ENCODE measurements at places on chromosomes 1 and 21. TPM values are rescaled to one million over a fixed set of nuclear protein-coding genes. Genes with fewer than 3 reads are reported as not detected.
A peak's percentile ranks its signal among the peaks of the same experiment; 100 is the strongest.

USH2A gene
- total RNA-seq, result not detected

DNA sequence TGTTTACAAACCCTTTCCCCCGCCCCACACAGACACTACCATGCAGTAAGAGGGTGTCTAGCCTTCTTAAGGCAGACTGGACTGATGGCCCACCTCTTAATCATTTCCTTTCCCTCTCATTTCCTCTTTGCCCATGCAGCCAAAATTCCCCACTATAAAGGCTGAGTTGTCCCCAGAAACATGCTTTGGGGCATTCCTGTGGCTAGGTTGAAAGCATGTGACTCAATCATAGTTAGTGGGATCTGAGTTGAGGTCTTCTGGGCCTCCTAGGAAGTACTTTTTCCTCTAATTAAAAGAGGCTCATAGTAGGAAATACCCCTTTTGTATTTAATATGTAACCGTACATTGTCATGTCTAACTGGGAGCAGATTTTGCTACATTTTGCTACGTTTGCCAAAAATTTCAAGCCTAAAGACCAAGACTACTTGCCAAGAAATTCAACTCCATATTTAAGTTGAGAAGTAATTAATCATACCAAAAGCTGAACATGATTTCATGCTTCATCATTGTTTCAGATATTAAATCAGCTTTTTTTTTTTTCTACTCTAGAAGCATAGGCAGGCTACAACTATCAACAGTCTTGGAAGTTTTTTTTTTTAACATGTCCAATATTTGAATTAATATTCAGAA lies 174.7 kb downstream of the ADGRL4 start:
- peaks cover 2% of the 10 kb centered on the region for H3K4me1 ChIP-seq
- no peaks in the 10 kb centered on the region for H3K36me3 ChIP-seq
- no peak overlapping the region for H3K27ac ChIP-seq
- H3K27me3 ChIP-seq, result no peaks in the 10 kb centered on the region
- no peak for DNase-seq
- H3K4me3 ChIP-seq, result no peak overlapping the region

- H3K4me3 ChIP-seq, result no peak overlapping the region
- no peaks in the 10 kb centered on the region for H3K36me3 ChIP-seq
- peaks cover 49% of the 10 kb centered on the region for H3K4me1 ChIP-seq
- peak overlapping the region; percentile 35 for H3K27ac ChIP-seq
Measured at GRCh38 chr1:61079898-61080336, 2.4 kb upstream of the NFIA start.

GRCh38 chr1:182128502-182128901 lies 67.0 kb upstream of the ZNF648 start:
- H3K4me3 ChIP-seq, result no peak overlapping the region
- no peaks in the 10 kb centered on the region for H3K27me3 ChIP-seq
- no peak overlapping the region for H3K27ac ChIP-seq
- no peak for DNase-seq

GPR161 gene
- total RNA-seq, result 0.73 TPM

GRCh38 chr21:26847002-26847401 lies 1.8 kb upstream of the ADAMTS1 start:
- H3K4me3 ChIP-seq, result no peak overlapping the region
- peaks cover 15% of the 10 kb centered on the region for H3K4me1 ChIP-seq
- H3K27me3 ChIP-seq, result peaks cover 18% of the 10 kb centered on the region

- no peak overlapping the region for H3K4me3 ChIP-seq
- DNase-seq, result no peak
- no peak overlapping the region for H3K27ac ChIP-seq
- no peaks in the 10 kb centered on the region for H3K27me3 ChIP-seq
- no peaks in the 10 kb centered on the region for H3K36me3 ChIP-seq
- no peaks in the 10 kb centered on the region for H3K4me1 ChIP-seq
Measured at GRCh38 chr1:213678753-213679152, 309.0 kb upstream of the PROX1 start.

DNA sequence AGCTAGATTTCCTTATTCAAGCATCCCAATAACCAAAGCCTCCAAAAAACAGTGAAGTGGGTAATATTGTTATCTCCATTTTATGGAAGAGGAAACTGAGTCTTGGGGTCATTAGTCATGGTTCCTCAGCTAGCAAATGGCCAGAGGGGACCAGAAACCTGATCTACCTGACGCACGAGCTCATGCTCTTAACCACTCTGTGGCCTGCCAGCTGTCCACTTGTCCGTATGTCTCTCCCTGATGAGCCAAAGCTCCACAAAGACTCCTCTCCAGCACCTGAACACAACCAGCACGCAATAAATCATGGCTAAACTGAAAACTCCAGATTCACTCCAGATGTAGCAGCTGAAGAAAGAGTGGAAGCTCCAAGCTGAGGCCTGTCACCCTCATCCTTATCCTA lies 5.8 kb downstream of the CAPN8 start:
- no peak for DNase-seq
- no peaks in the 10 kb centered on the region for H3K36me3 ChIP-seq
- no peak overlapping the region for H3K27ac ChIP-seq
- no peaks in the 10 kb centered on the region for H3K27me3 ChIP-seq

DNA sequence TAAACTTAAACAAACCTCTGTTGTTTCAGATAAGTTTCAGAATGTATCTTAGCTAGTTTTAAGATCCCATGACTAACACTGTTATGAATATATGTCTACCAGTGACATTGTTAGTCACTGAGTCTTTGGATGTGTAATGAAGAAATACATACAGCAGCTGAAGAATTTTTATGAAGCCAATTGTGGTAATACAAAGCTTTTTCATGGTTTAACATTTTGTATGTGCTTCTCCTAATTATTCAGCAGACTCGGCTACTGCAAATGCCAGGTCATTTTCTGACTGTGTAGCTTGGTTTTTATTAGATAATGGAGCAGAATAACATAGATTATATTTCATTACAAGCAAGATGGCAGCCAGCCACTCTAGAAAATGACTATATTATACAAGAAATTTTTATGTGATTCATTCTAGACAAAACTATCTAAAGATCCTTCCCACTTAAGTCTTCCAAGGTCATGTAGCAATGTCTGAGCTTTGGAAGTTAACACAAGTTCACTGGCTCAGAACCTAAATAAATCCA lies 147.8 kb downstream of the TNFSF18 start:
- peaks cover 25% of the 10 kb centered on the region for H3K4me1 ChIP-seq
- H3K27ac ChIP-seq, result no peak overlapping the region
- no peak overlapping the region for H3K4me3 ChIP-seq
- H3K27me3 ChIP-seq, result no peaks in the 10 kb centered on the region
- no peaks in the 10 kb centered on the region for H3K36me3 ChIP-seq

- H3K36me3 ChIP-seq, result no peaks in the 10 kb centered on the region
- H3K4me1 ChIP-seq, result no peaks in the 10 kb centered on the region
- H3K27me3 ChIP-seq, result peaks cover 7% of the 10 kb centered on the region
- H3K27ac ChIP-seq, result no peak overlapping the region
- DNase-seq, result no peak
- H3K4me3 ChIP-seq, result no peak overlapping the region
Measured at GRCh38 chr21:37921091-37921490, 4.8 kb upstream of the KCNJ6 start.

ELAVL4 gene
- not detected for total RNA-seq

DNA sequence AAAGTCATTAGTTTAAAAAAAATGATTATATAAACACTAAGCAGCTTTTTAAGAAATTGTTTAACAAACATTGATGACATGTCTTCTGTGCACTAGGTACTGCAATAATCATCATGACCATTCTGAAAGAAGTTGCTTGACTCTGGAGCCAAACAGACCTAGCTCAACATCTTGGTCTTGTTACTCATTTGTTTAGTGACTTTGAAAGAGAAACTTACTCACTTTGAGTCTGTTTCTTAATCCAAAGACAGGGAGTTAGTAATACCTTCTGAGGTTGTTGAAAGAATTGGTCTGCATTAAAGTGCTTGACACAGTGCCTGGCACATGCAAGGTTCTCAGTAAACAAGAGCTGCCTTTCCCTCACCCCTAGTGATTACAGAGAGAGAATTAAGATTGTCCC lies 84.4 kb downstream of the SGIP1 start:
- H3K4me3 ChIP-seq, result no peak overlapping the region
- no peak overlapping the region for H3K27ac ChIP-seq
- no peaks in the 10 kb centered on the region for H3K36me3 ChIP-seq
- peaks cover 4% of the 10 kb centered on the region for H3K27me3 ChIP-seq
- no peaks in the 10 kb centered on the region for H3K4me1 ChIP-seq

TMOD4 gene
- total RNA-seq, result 2.4 TPM

DNA sequence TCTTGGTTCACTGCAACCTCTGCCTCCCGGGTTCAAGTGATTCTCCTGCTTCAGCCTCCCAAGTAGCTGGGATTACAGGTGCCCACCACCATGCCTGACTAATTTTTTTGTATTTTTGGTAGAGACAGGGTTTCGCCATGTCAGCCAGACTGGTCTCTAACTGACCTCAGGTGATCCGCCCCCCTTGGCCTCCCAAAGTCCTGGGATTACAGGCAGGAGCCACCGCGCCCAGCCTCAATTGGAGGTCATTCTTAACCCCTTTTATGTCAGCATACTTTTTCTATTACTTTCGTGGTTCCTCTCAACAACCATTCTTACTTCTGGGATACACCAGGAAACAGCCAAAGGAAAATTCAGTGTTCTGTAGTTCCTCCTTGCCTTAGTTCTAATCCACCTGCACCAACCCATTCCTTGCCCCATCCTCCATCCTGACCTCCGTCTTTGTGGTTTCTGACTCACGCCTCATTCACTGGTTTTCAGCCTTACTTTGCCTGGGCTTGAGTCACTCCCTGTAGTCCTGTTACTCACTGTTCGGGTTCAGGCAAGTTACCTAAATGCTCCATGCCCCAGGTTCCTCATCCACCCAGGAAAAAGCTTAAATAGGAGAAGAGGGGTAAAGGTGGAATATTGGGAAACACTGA lies 12.9 kb upstream of the BCL10 start:
- H3K4me1 ChIP-seq, result no peaks in the 10 kb centered on the region
- no peak overlapping the region for H3K27ac ChIP-seq
- no peak overlapping the region for H3K4me3 ChIP-seq
- DNase-seq, result no peak
- H3K36me3 ChIP-seq, result no peaks in the 10 kb centered on the region

DNA sequence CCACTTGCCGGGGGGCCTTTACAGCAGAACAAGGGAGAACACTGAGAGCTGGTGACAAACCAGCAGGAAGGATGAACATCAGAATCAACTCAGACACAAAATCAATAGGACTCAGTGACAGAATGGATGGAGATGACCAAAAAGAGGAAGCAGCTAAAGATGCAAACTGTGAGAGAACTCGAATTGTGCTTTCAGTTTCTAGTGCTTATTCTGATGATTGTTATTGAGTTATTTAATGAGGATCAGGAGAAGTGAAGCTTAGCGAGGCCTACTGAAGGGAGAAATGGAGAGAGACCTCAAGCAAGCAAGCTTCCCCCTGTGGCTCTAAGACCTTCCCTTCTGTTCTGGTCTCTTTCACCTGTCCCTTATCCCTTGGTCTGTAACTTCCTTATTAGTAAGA lies 30.3 kb upstream of the TMEM125 start:
- H3K27me3 ChIP-seq, result no peaks in the 10 kb centered on the region
- no peak overlapping the region for H3K27ac ChIP-seq
- H3K36me3 ChIP-seq, result no peaks in the 10 kb centered on the region
- H3K4me1 ChIP-seq, result no peaks in the 10 kb centered on the region

- no peaks in the 10 kb centered on the region for H3K36me3 ChIP-seq
- no peak overlapping the region for H3K4me3 ChIP-seq
- DNase-seq, result peak; percentile 35
- no peak overlapping the region for H3K27ac ChIP-seq
Measured at GRCh38 chr1:90721210-90722194, 4.4 kb upstream of the BARHL2 start.

DNA sequence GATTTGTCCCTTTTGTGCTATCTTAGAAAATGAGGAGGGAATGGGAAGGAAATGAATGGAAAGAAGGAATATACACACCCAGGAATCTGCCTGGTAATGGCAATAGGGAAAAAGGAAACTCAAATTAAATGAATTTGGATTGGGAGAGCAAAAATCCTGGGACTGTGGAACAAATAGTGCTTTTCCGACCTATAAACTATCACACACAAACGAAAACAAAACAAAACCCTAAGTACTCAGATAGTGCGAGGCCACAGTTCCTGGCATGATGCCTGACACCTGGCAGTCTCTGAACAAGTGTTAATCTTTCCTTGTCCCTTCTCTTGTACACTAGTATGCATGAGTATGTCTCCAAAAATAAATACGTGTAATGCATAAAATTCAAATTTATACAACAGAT lies 319.8 kb upstream of the SPAG17 start:
- no peaks in the 10 kb centered on the region for H3K27me3 ChIP-seq
- H3K4me3 ChIP-seq, result no peak overlapping the region
- no peak overlapping the region for H3K27ac ChIP-seq

- no peak for DNase-seq
- no peaks in the 10 kb centered on the region for H3K4me1 ChIP-seq
- no peaks in the 10 kb centered on the region for H3K36me3 ChIP-seq
- H3K4me3 ChIP-seq, result no peak overlapping the region
- no peak overlapping the region for H3K27ac ChIP-seq
Measured at GRCh38 chr21:44498280-44499210, 41.5 kb downstream of the KRTAP10-1 start.

DNA sequence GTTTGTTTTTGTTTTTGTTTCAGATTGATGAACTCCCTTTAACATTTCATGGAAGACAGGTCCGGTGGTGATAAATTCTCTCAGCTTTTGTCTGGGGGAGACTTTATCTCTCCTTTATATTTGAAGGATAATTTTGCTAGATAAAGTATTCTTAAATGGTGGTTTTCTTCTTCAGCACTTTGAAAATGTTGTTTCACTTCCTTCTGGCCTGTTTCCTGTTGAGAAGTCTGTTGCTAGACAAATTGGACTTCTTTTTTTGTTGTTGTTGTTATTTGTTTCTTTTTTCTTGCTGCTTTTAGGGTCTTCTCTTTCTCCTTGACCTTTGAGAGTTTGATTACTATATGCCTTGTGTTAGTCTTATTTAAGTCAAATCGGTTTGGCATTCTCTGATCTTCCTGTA lies 50.8 kb downstream of the CRP start:
- H3K27me3 ChIP-seq, result no peaks in the 10 kb centered on the region
- H3K27ac ChIP-seq, result no peak overlapping the region
- H3K36me3 ChIP-seq, result no peaks in the 10 kb centered on the region
- H3K4me1 ChIP-seq, result no peaks in the 10 kb centered on the region
- no peak overlapping the region for H3K4me3 ChIP-seq

LCE2C gene
- total RNA-seq, result not detected

- peaks cover 7% of the 10 kb centered on the region for H3K36me3 ChIP-seq
- H3K4me3 ChIP-seq, result no peak overlapping the region
- H3K27ac ChIP-seq, result no peak overlapping the region
- no peaks in the 10 kb centered on the region for H3K27me3 ChIP-seq
Measured at GRCh38 chr21:42559326-42559725, 45.7 kb downstream of the SLC37A1 start.

A3GALT2 gene
- not detected for total RNA-seq

GRCh38 chr1:245412306-245412705 lies 257.5 kb downstream of the KIF26B start:
- H3K36me3 ChIP-seq, result no peaks in the 10 kb centered on the region
- no peak for DNase-seq
- H3K4me3 ChIP-seq, result no peak overlapping the region
- H3K27me3 ChIP-seq, result no peaks in the 10 kb centered on the region
- no peak overlapping the region for H3K27ac ChIP-seq

DNA sequence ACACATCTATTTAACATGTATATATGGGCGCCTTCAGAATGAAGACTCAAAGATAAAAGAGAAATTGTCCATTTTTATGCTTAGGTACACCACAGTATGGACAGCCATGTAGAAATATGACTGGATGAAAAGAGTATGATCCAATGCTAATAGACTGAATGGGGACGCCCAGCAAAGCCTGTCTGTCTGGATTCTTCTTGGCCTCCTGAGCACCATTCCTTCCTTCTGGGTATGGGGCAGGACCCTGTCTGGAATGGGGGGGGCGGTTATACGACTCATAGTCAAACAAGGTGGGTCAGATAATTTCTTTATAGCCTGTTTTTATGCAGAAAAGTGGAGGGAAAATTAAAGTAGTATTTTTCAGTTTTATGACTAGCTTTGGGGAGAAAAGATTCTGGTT lies 81.2 kb upstream of the ABCD3 start:
- no peaks in the 10 kb centered on the region for H3K27me3 ChIP-seq
- no peak overlapping the region for H3K4me3 ChIP-seq
- H3K4me1 ChIP-seq, result no peaks in the 10 kb centered on the region

Measured in CD8-positive, alpha-beta memory T cell (primary cell).